ENCODE measurements at places on chromosomes 3 and 15.

DNA sequence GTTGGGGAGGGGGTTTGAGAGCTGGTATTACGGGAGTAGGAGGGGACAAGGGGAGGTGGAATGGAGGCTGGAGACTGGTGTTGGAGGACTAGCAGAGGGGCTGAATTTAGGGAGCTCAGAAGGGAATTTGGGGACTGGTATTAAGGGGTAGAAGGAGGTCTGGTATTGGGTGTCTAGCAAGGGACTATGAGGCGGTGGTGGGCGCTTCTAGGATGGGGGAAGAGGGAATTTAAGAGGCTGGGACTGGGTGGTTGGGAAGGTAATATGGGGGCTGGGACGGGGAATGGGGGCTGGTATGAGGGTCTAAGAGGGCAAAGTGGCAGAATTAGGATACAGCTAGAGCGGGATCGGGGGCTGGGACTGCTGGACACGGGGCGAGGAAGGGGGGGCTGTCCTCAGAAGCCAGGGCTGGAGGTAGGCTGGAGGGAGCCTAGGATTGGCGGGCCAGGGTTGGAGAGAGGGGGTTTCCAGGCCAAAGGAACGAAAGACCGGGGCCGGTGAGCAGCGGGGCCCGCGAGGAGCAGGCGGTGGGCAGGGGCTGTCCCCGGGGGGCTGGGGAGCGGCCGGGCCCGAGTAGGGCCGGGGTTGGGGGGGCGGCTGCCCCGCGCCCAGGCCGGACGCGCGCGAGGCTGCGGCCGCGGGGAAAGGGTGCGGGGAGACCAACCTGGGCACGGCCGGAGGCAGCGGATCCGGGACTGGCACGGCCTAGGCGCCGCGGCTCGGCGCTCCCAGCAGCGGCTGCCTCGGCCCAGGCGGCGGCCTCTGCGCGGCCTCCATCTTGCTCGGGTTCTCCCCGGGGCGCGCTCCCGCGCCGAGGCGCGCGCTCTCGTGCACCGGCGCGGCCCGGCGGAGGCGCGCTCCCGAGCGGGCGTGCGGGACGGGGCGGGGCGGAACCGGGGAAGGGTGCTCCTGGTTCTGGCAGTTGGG is at the start of gene LHFPL4:
Gene LHFPL4, minus strand, starts transcription at position 802 of the 927 bp plus-strand sequence. CDS start 1,143 bp downstream, outside the sequence.
- no peak for DNase-seq

DNA sequence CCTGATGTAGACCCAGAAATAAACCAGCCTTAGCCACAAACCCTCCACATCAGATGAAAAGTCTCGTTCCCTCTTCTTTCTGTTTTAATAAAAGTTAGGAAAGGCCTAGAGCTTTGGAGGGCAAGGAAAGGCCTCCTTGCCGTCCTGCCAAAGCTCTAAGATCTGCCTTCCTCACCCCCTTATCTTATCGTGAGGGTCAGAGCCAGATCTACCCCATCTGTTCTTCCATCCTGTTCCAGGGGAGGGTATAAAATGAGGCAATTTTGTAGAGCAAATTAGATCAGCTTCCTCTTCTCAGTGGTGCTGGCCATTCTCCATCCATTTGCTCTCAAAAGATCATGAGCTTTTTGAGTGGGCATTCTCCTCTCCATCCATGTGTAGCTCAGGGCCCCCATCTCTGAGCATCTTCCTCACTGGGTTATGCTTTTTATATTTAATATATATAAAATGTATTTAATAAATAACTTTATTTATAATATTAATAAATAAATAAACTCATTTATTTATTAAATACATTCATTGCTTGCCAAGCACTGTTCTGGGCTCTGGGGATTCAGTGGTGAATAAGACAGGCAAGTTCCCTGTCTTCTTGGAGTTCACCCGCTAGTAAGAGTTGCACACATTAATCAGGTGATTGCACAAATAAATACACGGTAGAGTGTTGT is 2.0 kb upstream of the SLC24A1 start:
- DNase-seq: no peak

- peak; percentile 46 for DNase-seq
Observed at GRCh38 chr3:157248590-157249422, 88.9 kb upstream of the CCNL1 start.

- no peak for DNase-seq
Observed at GRCh38 chr3:99118381-99118780, 216.9 kb upstream of the DCBLD2 start.

DNA sequence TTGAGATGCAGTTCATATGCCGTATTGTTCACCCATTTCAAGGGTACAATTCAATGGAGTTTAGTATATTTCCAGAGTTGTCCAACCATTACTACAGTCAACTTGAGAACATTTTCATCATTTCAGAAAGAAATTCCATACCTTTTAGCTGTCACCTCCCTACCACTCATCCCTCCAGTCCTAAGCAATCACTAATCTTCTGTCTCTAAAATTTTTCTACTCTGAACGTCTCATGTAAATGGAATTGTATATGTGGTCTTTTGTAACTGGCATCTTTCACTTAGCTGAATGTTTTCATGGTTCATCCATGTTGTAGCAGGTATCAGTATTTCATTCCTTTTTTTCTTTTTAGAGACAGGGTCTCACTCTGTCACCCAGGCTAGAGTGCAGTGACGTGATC is 51.1 kb downstream of the CMTM7 start:
- DNase-seq: no peak

GRCh38 chr3:154976072-154976983 is 103.8 kb upstream of the MME start:
- no peak for DNase-seq

DNA sequence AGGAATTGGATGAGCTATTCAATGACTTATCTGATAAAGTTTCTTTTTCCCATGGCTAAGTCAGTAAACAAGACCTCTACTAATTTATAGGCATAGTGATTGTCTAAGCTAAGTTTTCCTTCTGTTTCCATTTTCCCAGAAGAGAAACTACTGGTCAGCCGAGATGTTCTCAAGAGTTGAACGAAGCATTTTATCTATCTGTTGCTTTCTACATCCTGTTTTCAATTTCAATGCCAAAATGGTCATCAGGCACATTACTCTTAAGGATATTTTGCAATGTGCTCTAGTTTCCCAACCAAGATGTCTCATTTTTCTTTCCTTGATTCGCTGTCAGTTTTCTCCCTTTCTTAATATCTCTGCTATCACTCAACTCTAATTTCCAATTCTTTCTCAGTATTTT is 228.7 kb downstream of the MBNL1 start:
- DNase-seq: peak; percentile 93

- DNase-seq: no peak
Observed at GRCh38 chr3:143627336-143627735, 220.9 kb downstream of the SLC9A9 start.

- no peak for DNase-seq
Observed at GRCh38 chr15:60553163-60553562, 74.2 kb upstream of the ICE2 start.

DNA sequence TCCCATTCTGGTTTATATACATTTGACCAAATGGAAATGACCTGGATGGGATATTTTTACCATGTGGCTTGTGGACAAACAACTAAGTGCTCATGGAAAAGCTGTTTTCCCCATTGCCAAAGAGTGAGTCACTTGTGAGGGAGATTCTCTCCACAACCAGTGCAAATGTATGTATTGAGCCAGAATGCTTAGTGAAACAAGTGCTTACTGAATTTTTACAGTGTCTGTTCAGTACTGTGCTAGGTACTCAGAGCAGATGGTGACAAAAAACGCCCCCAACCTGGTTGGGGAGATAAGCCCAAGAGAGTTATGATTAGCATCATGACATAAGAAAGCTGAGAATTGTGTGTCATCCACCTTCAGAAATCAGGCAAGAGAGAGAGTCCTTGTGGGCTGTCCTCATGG is 2.3 kb downstream of the CHP1 start:
- peak; percentile 8 for DNase-seq

GRCh38 chr15:57635300-57635909 is 43.7 kb downstream of the MYZAP start:
- DNase-seq: no peak

GRCh38 chr15:91329914-91330313 is 229.9 kb downstream of the SV2B start:
- DNase-seq: no peak

- DNase-seq: no peak
Observed at GRCh38 chr3:73805435-73805834, 180.7 kb upstream of the PDZRN3 start.

DNA sequence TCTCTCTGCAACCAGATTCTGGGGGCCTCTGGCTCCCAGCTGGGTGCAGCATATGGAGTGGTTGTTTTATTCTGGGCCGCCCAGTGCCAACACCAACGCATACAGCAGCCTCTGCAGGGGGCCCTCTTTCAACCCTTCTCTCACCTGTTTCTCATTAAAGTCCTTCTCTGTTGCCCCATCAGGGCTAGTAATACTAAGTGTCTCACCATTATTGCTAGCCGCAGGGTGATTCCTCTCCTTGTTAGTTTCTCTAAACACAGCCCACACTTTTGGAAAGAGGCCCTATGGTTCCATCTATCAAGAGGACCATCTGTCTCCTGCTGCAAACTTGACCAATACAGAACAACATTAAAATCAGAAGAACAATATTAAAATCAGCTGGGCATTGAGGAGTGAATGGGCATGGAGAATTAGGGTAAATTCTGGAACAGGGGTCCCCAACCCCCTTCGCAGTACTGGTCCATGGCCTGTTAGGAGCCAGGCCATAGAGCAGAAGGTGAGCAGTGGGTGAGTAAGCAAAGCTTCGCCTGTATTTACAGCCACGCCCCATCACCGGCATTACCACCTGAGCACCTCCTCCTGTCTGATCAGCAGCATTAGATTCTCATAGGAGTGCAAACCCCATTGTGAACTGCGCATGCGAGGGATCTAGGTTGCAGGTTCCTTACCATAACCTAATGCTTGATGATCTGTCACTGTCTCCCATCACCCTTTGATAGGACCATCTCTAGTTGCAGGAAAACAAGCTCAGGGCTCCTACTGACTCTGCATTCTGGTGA is 36.5 kb downstream of the ALS2CL start:
- DNase-seq: no peak

DNA sequence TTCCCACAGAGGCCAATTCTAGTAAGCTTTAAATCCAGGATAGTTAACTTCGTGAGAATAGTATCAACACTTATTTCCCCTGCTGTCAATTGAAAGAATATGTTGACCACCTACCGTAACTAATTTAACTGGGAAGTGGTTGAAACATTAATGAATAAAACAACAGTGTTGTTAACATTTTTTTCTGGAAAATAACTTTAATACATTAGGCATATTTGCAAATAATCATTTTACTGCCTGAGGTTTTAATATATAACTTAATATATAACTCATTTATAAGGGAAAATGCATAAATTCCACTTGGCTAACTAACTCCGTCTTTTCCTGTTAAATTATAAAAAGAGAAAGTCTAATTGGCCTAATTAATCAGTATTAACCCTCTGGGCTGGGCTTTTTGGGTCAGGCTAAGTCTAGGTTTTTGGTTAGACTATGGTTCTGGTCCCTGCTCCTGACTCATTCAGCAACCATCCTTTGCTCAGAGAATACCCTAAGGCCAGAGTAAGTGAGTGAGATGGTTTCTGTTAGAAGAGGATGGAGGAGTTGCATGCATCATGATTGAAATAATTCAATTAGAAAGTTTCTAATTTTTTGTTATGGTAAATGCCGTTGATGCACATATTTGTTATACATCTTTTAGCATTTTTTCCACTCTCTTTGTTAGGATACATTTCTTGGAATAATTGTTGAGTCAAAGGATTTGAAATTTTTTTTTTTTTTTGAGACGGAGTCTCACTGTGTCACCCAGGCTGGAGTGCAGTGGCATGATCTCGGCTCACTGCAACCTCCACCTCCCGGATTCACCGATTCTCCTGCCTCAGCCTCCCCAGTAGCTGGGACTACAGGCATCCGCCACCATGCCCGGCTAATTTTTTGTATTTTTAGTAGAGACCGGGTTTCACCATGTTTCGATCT is 10.8 kb upstream of the SKIL start:
- no peak for DNase-seq

DNA sequence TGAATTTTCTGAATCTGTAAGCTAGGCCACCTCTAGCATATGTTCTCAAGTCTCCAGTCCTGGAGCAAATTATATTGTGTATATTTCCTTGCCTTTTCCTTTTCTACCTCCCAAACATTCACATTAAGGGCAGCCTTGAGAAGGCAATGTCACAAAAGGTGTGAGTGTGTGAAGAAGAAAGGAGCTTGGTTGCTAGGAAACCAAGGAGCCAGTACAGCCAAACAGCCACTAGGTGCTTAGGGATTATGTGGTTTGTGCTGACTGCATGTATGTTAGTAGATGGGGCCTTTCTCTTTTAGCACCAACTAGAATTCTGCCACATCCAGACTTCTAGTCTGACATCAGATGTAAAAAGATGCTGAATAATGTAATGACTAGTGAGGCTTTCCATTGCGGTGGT is 118.8 kb upstream of the DAZL start:
- DNase-seq: no peak

GRCh38 chr15:44713006-44713966 is 2.0 kb downstream of the B2M start:
- DNase-seq: peak; percentile 59

- no peak for DNase-seq
Observed at GRCh38 chr15:69852482-69852881, 245.2 kb downstream of the TLE3 start.

- peak; percentile 84 for DNase-seq
Observed at GRCh38 chr3:57956119-57956832, 51.9 kb upstream of the FLNB start.

- DNase-seq: no peak
Observed at GRCh38 chr3:177776661-177777101, 579.4 kb upstream of the TBL1XR1 start.

GRCh38 chr3:169624533-169624972 is 39.0 kb downstream of the MECOM start:
- no peak for DNase-seq

GRCh38 chr15:56948000-56948763 is 29.7 kb downstream of the TCF12 start:
- no peak for DNase-seq

DNA sequence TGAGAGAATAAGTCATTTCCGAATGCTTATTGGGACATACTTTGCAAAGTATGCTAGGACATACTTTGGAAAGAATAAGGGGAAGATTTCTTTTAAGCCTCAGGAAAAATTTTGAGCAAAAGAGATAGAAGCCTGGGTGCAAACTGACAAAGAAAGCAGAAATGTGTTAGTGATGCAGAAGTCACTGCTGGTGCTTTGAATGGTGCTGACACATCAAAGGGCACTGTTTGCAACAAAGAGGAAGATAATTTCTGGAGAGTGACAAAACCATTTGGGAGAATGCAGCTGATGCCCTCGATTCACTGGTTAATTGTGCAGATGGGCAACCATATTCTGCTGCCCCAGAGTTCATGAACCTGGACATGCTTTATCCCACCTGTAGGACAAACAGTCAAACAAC is 11.0 kb upstream of the RAP2B start:
- peak; percentile 63 for DNase-seq

GRCh38 chr15:60523056-60523455 is 44.1 kb upstream of the ICE2 start:
- no peak for DNase-seq

GRCh38 chr15:47434596-47434995 is 282.7 kb upstream of the SEMA6D start:
- no peak for DNase-seq

- no peak for DNase-seq
Observed at GRCh38 chr3:16647668-16648067, 42.4 kb upstream of the DAZL start.

GRCh38 chr3:68972358-68972979 is 40.1 kb upstream of the TAFA4 start:
- peak; percentile 73 for DNase-seq
